ENCODE measurements at places on chromosomes 7 and 10. TPM values are rescaled to one million over a fixed set of nuclear protein-coding genes. Genes with fewer than 3 reads are reported as not detected.

The ITPRID1 gene
- total RNA-seq, result 0.05 TPM

The CREB3L2 gene
- 3.4 TPM for total RNA-seq

DNA sequence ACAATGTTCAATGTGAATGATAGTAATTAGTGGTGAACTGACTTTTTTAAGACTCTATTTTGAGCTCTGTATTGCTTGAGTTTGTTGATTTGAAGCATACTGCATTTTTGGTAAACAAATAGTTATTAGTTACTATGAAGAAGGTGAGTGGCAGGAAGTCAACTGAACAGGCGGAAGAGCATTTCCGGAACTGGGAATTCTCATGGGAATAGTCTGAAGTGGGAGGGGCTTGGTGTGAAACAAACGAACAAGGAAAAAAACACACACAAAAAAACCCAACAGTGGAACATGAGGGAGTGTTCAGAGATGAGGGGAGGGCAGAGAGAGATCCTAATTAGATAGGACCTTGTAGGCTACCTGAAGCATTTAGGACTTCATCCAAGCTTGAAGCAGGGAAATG is 43.9 kb upstream of the C1QL3 start:
- DNase-seq, result no peak

The ARHGEF5 gene
- total RNA-seq, result 1.4 TPM

The STOX1 gene
- 10.3 TPM for total RNA-seq

The DBF4 gene
- total RNA-seq, result 28.9 TPM

The GIMAP5 gene
- 39.3 TPM for total RNA-seq

The ABCC2 gene
- total RNA-seq, result 1.1 TPM

The GHRHR gene
- total RNA-seq, result 0.42 TPM

- DNase-seq, result no peak
Observed at GRCh38 chr7:40570223-40570622, 435.4 kb downstream of the SUGCT start.

DNA sequence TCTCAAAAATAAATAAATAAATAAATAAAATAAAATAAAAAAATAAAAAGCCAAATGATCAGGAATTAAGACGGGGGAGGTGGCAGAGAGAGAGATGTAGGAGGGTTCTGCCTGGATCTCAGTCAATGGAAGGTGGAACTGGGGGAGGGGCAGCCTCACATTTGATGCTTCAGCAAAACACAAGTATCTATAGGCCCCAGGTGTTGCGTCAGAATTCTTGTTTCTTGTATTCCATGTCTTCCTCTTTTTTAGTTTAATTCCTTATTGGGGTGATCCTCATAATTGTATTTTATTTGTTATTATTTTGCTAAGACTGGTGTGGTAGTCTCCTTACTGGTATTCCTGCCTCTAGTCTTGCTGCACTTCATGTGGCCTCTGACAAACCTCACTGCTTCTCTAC is 41.4 kb upstream of the SMARCD3 start:
- DNase-seq, result no peak

The HHEX gene
- total RNA-seq, result 3.0 TPM

The GAD2 gene
- total RNA-seq, result under 0.01 TPM

DNA sequence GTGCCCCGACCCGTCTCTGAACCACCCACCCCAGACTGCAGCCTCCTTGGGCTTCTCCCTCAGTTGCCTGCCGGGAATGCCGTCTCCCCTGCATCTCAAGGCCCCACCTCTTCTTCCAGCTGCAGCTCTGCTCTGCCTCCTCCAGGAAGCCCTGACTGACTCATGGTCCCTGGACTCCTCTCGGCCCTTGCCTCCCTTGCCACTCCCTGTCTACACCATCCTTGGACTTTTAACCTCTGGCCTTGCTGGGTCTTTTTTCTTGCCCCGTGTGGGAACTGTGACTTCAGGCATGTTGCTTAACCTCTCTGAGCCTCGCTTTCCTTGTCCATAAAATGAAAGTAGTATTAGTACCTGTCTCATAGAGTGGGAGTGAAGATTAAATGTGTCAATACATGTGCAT is 56.3 kb downstream of the C10orf105 start:
- no peak for DNase-seq

GRCh38 chr7:55133630-55134358 is 115.0 kb downstream of the EGFR start:
- no peak for DNase-seq

- no peak for DNase-seq
Observed at GRCh38 chr7:134873253-134873652, 93.8 kb downstream of the CALD1 start.

DNA sequence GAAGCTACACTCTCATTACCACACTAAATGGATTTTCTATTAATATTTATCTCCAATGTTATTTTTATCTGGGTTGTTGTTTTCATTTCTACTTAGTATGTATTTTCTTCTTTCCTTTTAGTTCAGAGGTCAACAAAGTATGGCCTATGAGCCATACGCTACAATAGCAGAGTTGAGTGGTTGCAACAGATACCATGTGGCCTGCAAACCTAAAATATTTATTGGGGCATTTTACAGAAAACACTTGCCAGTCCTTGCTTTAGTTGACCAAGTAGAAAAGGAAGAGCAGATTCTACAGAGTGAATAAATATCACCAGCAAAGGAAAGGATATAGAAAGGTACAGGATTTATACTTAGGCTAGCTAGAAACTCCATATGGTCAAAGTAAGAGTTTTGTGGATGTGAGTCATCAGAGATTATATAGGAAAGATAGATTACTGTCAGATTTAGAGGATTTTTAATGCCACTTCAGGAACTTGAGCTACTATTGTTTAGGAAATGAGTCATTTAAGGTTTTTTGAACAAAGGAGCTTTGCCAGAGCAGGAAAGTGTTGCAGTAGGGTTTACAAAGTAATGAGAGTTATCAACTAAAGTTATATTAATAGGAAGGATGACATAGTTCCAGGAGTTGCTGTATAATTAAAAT is 323.3 kb upstream of the KAT6B start:
- no peak for DNase-seq
